ENCODE measurements at places on chromosomes 5 and 9. TPM values are rescaled to one million over a fixed set of nuclear protein-coding genes. Genes with fewer than 3 reads are reported as not detected.

DNA sequence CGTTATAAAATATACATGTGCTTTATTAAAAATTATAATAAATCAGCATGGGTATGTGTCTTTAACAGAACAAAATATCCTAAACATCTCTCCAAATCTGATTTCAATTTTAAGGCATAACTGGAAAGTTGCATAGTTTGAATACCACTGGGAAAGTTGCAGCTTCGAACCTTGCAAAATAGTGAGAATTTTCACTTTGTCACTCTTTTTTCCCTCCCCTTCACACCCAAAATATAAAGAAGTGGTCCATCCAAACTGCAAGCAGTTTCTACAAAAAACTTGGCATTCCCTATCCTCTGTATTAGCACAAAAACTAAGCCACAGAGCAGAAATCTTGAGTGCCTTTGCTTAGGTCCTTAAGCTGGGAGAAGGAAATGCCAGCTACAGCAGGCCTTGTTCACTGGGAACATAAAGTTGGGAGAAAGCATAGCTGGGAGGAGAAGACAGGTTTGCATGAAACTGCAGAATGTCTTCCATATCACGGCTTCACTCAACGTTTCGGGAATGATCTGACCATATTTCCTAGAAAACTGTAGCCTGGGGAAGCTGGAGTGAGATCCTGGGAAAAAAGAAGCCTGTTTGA lies 400.3 kb downstream of the EBF1 start:
- no peak for DNase-seq

- no peak for DNase-seq
Measured at GRCh38 chr5:116562669-116563068, 12.0 kb downstream of the SEMA6A start.

- no peak for DNase-seq
Measured at GRCh38 chr5:170248172-170248930, 15.6 kb downstream of the C5orf58 start.

The ZFR gene
- 117 TPM for polyA plus RNA-seq

GRCh38 chr5:149188383-149188782 lies 47.1 kb downstream of the ABLIM3 start:
- DNase-seq: no peak

The PCDHB5 gene
- 9.1 TPM for polyA plus RNA-seq

DNA sequence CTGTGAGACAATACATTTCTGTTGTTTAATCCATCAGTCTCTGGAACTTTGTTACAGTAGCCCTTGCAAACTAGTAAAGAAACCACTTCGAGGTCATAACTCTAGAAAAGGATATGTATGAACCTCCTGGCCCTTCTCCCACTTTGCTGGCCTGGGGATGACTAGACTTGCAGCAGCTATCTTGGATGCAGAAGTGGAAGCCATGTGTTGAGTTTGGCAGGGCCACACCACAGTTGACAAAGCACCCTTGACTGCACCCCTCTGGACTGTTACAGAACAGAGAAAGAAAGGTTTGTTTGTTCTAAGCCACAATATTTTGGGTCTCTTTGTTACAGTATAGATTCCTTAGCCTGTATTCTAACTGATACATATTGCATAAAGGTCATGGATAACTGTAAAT lies 183.2 kb upstream of the TAS2R1 start:
- no peak for DNase-seq

DNA sequence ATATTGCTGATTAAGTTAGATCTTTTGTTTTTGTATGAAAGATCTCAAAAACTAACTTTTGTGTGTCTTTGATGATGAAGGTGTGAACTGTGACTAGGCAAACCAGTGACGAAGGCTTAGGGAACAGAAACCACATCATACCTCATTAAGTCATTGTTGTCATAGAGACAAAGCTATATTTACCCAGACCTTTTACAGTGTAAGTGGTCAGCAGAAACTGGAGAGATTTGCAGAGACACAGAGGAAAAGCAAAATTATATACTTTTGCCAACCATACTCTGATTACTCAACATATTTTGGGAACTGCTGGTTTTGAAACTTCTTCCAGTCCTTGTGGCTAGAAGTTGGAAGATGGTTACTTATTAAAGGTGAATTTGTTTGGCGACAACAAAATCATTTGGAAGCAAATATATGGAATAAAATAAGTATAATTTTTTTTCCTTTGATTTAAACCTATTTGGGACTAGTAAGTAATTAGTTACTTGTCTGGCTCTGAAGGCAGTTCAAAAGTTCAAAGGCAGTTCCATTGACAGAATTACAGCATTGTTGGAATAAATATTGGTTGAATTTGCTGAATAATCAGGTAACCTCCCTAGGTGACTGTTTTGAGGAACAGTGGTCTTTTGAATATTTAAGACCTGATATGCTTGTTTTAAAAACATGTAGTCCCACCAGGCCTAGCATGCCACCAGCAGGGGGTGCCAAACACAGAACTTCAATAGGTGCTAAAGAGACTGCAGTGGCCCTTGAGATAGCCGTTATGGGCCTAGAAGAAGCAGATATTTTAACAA lies 103.8 kb downstream of the RPS23 start:
- no peak for DNase-seq

The FBXL7 gene
- 28.5 TPM for polyA plus RNA-seq

DNA sequence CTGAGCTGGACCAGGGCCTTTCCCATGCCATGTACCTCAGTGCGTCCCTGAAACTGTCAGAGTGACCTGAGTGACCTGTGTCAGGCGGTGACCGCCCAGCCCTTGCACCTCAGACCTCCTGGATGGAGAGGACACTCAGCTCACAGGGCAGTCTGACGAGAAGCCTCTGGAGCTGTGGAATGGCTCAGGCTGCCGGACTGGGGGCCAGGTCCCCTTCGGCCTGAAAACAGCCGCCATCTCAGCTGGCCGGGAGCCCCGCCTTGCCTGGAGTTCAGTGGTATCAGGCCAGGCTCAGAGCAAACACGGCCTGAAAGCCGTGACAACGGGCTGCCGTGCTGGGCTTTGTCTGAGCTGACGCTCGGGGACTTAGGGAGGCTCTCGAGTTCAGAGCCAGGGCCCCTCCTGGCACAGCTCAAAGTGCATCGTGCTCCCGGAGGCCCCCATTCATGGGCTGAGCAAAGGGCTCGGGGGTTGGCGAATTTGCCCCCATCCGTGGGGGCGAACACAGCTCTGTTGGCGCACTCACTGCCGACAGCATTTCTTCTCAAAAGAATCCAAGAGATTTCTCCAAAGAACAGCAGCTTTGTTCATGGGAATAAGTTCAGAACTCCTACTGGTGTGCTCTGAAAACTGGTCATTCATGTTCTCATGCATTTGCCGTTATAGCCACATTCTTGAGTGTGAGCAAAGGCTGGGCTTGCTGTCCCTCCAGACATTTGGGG lies 8.4 kb upstream of the SLC9A3 start:
- no peak for DNase-seq
